Naive B cell (primary cell): ENCODE measurements at places on chromosomes 12 and 14. TPM values are rescaled to one million over a fixed set of nuclear protein-coding genes. Genes with fewer than 3 reads are reported as not detected.

DNA sequence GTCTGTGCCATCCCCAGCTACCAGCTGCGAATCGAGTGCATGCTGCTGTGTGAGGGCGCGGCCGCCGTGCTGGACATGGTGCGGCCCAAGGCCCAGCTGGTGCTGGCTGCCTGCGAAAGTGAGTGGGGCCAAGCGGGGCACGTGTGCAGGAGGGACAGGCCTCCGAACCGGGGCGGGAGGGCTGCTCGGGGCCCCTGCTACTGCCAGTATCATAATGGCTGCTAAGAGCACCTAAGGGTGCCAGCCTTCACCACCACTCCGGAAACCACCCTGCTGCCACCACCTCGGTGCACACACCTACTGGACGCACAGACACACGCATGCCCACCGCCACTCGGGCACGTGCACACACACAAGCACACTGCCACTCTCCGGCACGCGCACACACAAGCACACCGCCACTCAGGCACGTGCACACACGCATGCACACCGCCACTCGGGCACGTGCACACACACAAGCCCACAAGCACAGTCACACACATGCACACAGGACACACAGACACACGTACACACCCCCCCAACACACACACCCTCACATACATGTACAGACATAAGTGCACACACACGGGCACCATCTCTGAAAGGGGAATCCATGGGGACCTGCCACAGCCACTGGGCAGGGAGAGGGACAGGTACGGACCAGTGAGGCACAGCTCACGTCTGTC, 13.8 kb upstream of the ADSS1 start:
- DNase-seq = no peak

DNA sequence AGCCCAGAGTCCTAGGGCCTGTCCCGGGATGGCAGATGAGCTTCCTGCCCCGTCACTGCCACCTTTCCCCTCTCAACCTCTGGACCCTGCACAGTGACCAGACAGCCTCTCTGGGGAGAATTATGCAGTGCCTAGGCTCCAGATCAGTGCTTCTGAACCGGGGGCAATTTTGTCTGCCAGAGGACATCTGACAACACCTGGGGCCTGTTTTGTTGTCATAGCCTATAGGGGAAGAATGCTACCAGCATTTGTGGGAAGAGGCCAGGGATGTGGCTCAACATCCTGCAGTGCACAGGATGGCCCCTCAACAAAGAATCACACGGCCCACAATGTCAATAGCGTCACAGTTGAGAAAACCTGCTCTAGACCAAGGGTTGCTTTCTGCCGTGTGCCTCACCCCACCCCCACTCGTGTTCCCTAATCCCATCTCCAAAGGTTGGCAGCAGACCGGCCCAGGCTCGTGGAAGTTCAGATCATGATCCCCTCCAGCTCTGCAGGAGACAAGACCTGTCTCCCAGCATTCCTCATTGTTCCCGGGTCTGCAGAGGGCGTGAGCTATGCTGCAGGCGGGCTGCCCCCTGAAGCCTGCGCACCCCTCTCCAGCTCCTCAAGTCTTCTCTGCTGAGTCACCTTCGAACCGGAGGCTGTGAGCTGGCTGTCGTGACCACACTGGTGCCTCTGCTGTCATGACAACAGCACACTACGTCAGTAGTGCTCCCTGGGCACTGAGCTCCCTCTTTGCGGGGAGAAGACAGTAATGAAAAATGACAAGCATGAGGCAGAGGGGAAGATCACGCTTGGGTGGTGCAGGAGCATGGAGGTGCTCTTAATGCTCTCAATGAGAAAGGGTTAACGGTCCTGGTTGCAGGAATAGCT, 2.0 kb upstream of the GAPDH start:
- peak; percentile 35 for DNase-seq

DNA sequence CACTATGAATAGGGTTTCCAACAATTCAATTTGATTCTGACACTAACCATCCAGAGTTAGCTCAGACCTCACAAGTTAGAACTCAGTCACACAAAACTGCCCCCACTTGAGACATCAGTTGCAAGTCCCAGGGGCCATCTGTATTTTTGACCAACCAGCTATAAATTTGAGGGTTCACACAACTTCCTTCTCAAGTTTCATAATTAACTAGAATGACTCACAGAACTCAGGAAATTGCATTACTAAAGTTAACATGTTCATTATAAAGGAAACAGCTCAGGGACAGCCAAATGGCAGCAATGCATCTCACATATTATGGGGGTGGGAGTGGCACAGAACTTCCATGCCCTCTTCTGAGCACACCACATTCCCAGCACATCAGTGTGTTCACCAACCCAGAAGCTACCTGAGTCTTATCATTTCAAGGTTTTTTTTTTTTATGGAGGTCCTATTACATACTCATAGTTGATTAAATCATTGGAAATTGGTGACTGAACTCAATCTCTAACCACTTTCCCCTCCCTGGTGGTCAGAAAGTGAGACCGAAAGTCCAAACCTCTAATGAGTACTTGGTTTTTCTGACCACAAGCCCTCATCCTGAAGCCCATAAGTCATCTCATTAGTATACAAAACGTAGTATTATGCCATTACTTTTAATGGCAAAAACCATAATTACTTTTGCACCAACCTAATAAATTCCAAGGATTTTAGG, 1721.5 kb upstream of the SEL1L start:
- DNase-seq = no peak

HOXC9 gene
- not detected for polyA plus RNA-seq

GRCh38 chr14:95499354-95499750, 17.1 kb downstream of the SYNE3 start:
- DNase-seq = no peak

IFT43 gene
- 21.3 TPM for polyA plus RNA-seq

SIX6 gene
- polyA plus RNA-seq = not detected

- peak; percentile 64 for DNase-seq
These were observed 7.9 kb upstream of the KLRB1 start for GRCh38 chr12:9615420-9616136.

GRCh38 chr12:56521590-56522371, at the start of gene RBMS2:
RBMS2 (plus strand) TSS chr12:56521820; CDS start chr12:56522024, 204 bp downstream.
- DNase-seq = peak; percentile 39

DNA sequence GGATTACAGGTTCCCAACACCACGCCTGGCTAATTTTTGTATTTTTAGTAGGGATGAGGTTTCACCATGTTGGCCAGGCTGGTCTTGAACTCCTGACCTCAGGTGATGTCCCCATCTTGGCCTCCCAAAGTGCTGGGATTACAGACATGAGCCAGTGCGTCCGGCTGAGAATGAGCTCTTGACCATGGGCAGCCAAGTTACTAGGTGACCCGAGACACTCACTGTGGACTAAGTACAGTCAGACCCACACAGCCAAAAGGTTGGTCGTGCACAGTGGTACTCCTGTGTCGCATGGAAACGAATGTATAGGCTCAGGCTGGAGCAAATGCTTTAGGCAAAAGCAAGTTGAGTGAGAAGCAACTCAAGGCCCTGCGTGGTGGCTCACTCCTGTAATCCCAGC, 21.0 kb downstream of the DLK1 start:
- DNase-seq = no peak

ZNF385A gene
- 18.2 TPM for polyA plus RNA-seq

C3AR1 gene
- not detected for polyA plus RNA-seq

- no peak for DNase-seq
These were observed 172.0 kb downstream of the SYT10 start for GRCh38 chr12:33267641-33268040.

LMO3 gene
- not detected for polyA plus RNA-seq

SERPINA6 gene
- polyA plus RNA-seq = not detected

DNA sequence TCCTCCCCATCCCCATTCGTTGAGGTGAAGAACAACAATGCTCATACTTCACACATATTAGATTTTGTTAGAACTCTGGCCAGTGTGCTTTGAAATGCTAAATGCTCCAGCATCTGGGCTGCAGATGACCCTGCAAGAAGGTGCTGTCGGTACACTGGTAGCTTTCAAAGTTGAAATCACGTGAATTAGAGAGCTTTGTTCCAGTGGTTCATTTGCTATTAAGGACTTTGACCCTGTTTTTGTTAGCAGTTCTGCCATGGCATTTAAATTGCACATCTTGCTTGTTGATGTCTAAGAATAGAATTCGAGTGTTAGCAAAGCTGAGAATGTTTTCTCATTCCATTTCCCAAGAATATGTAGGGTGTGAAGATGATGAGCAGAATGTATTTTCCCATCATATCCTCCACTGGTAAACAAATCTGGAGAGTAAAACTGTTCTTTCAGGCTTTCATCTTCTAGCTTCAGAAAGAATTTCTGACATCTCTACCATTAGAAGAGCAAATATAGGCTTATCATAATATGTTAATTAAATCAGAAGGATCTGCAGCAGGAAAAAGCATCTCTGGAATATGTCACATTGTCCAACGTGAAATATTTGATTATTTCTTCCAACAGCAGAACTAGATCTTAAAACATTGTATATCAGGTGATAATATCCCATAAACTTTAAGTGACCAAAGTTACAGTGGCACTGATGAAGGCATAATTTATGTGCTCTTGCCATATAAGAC, 98.8 kb upstream of the PDE3A start:
- DNase-seq = no peak

FAM90A1 gene
- polyA plus RNA-seq = not detected

- DNase-seq = no peak
These were observed 7.3 kb downstream of the USP15 start for GRCh38 chr12:62267480-62267879.
